ENCODE measurements at places on chromosomes 5 and 9.

GRCh38 chr9:133869674-133870405 is 122.3 kb downstream of the VAV2 start:
- no peak for DNase-seq

- no peak for DNase-seq
Measured at GRCh38 chr5:35458824-35459207, 158.8 kb upstream of the SPEF2 start.

DNA sequence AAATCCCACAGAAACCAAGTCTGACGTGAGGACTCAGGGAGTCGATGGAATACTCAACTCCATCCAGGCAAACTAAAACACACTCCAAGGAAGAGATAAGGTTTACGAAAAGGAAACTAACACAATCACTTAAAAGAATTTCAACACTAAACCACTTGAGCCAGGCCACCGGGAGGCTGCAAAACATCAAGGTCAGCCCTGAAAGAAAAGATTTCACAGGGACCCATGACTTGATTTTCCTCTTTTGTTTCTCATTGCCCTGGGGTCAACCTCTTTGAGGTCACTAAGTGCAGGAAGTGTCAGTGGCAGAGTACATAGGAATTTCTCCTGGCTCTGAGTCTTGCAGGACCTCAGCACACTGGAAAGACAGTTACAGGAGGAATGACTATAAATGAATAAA is 77.8 kb upstream of the TARS1 start:
- no peak for DNase-seq

DNA sequence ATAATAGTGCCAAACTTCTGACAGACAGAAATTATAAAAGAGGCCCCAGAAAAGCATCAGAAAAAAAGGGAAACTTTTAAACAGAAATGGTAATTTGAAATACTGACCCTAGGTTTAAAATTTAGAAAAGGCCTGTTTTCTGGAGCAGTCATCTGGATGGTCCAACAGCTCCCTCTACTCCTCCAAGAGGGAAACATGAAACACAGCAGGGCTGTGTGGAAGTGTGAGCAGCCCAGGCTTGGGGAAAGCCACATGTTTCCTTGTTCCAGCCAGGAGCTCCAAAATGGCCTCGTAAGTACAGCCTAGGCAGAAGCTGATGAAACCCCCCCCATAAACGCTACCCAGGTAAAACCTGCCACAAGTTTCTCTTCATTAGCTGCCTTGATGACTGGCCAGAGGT is 499.3 kb upstream of the ADAMTS16 start:
- DNase-seq, result no peak

GRCh38 chr9:115941561-115942315 is 211.9 kb upstream of the PAPPA start:
- no peak for DNase-seq

- DNase-seq, result no peak
Measured at GRCh38 chr9:71795097-71795813, 26.9 kb upstream of the CEMIP2 start.

GRCh38 chr9:124675261-124676158 is 95.6 kb downstream of the NR6A1 start:
- no peak for DNase-seq

GRCh38 chr5:140700177-140701144 is at the start of gene ZMAT2:
Gene ZMAT2 (plus strand): TSS chr5:140700447. CDS start chr5:140700461, 14 bp downstream.
- DNase-seq, result peak; percentile 98

- peak; percentile 87 for DNase-seq
Measured at GRCh38 chr5:100852988-100853449, 50.1 kb downstream of the ST8SIA4 start.

All from suppressor macrophage treated with lipopolysaccharide for 4 hours (primary cell).